Substantia nigra (tissue), 51 donors: ENCODE measurements at places on chromosomes 2 and 18.
A peak's percentile ranks its signal among the peaks of the same experiment; 100 is the strongest.

GRCh38 chr18:48667276-48668254 is 128.7 kb downstream of the CTIF start:
- no peak for DNase-seq

- no peak for DNase-seq
Measured at GRCh38 chr2:145344076-145344724, 824.3 kb upstream of the ZEB2 start.

- no peak for DNase-seq
Measured at GRCh38 chr2:169672406-169672805, 21.8 kb downstream of the CFAP210 start.

GRCh38 chr18:8151181-8151580 is 458.1 kb upstream of the RAB12 start:
- DNase-seq, result no peak

DNA sequence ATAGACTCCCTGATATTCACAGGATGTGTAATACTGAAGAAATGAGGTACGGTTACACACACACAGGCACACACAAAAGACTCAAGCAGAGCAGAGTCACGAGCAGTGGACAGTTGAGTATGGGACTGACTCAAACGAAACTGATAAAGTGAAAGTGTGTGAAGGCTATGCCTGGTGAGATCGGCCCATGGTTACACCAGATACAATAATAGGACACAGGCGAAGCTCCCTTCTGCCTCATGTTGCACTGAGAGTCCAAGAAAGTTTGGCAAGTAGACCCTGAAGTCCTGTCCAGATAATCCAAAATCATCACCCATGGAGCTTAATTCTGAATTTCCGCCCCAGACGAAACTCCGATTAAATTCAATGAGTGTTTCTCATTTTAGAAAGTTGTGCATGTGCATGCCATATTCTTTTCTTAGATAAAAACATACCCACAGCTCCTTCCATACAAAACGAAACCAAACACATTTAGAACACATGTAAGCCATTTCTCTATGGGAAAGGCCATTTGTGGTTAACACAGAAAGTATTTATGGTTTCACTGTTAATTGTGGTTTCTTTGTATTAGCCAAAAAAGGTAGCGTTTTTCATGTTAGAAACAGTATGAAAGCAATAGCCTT is 567.6 kb downstream of the PLCL1 start:
- no peak for DNase-seq

DNA sequence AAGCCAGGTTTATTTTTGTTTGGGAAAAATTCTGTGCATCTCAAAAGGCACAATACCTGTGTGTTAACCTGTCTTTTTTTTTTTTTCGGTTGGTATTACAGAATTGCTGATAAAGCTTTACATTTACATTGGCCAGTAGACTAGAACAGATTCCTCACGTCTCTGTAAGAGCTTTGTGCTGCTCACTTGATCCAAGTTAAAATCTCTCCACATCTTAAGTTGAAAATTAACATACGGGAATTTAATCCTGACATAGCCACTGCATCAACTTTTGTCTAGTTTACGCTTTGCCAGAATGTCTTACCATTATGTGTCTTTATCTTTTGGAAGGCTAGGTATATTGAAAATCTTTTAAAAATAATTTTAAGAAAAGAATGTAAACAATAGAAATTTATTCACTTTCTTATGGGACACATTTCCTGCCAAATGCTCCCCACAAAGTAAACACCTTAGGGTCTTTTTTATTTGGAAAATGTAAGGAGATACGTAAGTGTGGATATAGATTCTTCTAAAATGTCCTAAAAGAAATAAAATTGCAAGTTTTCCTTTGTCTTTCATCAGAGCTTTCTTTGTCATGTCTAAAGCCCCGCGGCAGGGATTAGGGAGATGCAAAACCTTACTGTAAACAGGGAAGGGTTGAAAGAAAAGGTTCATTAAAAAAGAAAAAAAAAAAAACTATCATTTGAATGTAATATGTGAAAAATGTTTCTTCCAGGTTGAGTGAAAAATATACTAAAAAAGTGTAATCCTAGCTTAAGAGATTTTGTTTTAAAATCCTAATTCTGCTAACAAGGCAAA is 912.8 kb downstream of the NRXN1 start:
- DNase-seq, result no peak

- no peak for DNase-seq
Measured at GRCh38 chr18:12744103-12744502, 41.3 kb downstream of the PSMG2 start.

DNA sequence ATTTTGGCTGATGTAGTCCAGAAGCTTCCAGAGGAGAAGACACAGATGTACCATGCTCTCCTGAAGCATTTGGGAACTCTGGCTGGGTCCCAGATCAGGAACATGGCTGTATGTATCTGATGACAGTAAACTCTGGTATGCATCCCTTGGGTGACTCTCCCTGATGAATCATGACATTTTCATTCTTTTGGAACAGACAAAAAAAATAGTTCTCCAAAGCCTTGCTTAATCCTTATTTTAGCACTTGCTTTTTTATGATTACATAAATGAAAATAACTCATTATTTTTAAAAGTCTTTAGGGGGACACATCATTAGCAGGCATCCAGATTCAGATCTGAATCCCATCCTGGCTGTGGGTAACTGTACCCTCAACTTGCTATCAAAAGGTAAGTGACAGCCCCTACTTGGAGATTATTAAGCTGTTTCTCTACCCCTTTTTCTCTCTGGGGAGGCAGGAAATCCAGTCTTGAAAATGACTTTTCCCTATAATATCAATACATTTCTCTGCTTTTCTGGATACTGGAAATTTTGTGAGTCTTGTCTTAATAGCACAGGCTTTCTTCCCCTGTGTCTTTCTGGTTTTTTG is 23.3 kb downstream of the AOX1 start:
- no peak for DNase-seq

DNA sequence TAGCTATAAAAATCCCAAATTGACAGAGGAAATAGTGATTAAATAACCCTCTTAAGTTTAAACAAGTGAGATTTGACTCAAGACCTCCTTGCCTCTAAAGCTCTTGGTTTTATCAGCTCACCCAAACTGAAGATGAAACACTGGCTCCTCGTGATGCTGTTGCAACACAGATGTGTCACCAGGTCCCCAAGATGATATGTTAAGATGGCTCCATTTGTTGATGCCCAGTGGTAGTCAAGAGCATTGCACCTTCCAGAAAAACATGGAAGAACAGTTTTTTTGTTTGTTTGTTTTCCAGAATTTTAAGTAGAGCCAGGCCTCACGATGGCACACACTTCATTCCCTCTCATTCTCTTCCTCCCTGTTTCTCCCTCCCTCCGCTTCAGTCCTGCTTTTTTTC is 399.8 kb downstream of the TXNL1 start:
- DNase-seq, result no peak

DNA sequence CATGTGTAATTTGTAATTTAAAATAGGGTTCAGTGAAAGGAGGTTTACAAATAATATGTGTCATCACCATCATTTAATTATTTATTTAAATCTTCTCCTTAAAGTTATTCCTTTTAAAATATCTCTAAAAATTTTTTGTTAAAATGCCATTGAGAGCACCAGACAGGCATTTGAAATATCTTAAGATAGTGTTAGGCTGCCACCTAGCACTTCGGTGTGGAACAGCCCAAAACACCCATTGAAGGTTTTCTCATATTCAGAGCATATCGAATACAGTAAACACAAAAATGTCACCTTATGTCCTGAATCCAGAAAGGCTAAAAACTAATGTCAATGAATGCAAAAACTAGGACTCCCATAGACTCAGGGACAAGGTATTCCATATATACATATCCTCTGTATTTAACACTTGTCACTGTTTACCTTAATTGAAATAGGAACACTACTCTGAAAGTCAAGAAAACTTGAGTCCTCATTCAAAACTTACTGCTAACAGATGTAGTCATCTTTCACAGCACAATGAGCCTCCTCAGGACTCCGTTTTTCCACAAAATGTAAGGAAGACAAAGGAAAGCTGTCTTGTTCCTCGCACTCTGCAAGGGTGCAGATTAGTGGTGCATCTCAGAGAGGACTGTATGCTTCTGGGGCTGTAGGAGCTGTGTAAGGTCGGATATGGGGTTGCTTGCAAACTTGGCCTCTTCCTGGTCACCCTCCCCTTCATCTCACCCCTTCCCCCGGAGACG is 329.5 kb downstream of the PAX3 start:
- no peak for DNase-seq

GRCh38 chr2:124874219-124874618 is 849.1 kb downstream of the CNTNAP5 start:
- DNase-seq, result no peak

DNA sequence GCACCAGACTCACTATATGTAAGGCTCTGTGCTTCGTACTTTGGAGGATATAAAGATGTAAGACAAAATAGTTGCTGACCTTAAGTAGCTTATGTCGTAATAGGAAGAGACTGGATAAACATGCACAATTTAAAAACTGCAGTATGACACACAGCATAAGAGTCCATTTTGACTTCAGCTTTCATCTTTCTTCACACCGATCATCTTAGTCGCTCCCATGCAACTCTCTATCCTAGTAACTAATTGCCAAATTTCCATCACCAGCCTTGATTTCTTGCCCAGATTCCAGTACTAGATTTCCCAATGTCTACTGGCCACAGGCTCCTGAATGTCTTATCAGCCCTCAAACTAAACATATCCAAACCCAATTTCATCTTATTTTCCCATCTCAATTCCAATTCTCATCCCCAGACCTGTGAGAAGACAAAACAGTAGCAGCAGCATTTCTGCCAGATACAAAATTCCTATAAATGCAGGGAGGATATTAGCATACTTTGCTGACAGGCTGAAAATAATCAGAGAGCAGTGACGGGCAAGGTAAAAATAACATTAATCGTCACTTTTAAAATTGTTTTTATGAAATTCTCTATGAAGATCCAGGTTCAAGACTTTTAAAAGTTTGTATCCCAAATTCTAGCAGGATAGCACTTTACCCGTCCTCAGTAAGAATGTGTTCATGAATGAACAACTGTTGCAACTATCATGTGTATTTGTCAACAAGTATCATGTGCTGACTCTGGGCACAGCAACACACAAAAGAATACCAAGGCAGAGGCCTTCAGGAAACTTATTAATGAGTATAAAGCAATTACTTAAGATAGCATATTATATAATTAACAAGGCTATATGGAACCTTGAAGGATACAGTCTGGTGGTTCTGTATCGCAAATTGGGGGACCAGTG is 42.2 kb downstream of the KIDINS220 start:
- no peak for DNase-seq

GRCh38 chr2:25168256-25169072 is at the start of gene POMC:
TSS of gene POMC (minus strand) at chr2:25168580. CDS start at chr2:25164772, 3,808 bp downstream.
- DNase-seq, result no peak

- DNase-seq, result no peak
Measured at GRCh38 chr18:1976484-1976883, 594.8 kb downstream of the METTL4 start.

DNA sequence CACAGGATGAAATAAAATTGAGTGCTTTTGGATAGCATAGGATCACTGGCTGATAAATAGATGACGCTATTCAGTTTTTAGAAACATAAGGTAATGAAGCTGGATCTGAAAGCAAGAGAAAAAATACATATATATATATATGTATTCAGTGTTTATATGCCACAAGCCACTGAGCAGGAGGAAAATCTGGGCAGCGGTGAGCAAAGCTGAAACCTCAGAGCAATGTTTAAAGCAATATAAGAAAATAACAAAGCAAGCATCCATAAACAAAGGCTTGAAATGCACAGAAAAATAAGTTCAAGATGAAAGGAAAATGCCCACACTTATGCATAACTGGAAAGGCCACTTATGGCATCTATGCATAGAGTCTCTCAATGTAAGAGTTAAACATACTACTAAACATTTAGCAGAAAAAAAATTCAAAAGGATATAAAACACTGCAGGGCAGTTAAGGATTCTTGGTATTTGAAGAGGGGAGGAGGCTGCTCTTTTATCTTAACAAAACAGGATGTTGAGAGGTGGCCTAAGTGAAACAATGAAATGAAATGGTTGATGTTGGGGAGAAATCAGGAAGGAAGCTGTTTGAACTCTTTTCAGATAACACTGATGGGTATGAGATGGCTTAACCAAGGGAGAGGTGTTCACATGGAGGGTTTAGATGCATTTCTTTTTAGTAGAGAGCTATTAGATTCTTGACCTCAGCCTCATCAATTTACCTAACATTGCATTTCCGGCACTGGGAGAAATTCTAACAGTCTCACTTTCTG is 129.1 kb downstream of the ARHGAP15 start:
- no peak for DNase-seq

DNA sequence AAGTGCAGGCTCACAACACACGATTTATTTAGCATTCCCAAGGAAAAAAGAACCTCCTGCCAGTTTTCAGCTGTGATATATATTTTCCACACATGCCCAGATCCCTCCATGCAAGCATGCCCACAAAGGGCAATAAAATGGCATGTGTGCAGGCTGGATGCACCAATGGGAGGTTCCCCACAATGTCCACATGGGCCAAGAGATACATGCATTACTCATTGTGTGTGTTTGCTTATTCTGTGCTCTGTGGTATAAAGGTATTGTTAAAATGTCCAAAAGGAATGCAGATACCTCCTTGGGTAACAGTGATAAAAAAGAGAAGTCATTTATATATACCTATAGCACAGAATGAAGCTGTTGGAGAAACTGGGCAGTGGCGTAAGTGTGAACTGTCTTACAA is 207.4 kb downstream of the FHOD3 start:
- DNase-seq, result no peak

GRCh38 chr2:17736989-17737388 is 16.6 kb downstream of the SMC6 start:
- no peak for DNase-seq

DNA sequence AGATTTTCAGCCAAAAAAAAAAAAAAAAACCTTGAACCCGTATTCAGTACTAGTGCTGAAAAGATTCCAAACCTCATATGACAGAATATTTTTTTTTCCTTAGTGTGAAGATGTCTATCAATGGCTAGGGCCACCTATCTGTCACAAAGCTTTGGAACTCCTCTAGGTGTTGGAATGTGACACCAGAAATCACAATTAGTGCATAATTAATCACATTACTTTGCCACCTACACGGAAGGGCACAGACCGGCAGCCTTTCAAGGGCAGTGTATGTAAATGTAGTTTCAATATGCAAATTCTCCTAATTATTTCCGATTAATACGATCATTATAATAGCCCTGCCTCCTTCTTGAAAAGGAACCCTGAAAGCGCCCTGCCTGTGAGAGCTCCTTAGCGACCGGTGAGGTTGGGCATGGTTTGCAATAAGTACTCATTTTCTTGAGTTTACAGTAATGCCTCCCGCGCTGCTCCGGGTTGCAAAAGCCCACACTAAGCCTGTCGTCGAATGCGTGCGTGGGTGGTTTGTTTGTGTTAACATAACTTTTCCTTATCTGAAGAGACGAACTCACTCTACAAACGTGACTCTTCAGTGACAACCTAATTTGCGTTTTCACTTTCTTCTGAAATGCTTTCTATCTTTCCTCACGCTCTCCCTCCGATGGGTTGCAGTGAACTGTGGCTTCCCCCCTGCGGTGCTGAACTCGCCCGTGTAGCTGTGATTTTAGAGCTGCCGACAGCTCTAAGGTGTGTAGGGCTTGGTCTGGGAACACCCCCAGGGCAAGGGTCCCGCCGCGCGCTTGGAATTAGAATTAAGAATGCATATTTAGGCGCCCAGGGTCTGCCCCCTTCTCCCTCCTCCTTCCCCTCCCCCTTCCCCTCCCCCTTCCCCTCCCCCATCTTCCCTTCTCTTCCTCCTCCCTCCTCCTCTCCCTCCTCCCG is 765 bp upstream of the ID2 start:
- peak; percentile 66 for DNase-seq

- no peak for DNase-seq
Measured at GRCh38 chr18:37378336-37379010, 187.1 kb downstream of the CELF4 start.
